ENCODE measurements at places on chromosomes 1 and 21.

- DNase-seq = no peak
Measured at GRCh38 chr1:222223010-222223409, 324.9 kb downstream of the HHIPL2 start.

DNA sequence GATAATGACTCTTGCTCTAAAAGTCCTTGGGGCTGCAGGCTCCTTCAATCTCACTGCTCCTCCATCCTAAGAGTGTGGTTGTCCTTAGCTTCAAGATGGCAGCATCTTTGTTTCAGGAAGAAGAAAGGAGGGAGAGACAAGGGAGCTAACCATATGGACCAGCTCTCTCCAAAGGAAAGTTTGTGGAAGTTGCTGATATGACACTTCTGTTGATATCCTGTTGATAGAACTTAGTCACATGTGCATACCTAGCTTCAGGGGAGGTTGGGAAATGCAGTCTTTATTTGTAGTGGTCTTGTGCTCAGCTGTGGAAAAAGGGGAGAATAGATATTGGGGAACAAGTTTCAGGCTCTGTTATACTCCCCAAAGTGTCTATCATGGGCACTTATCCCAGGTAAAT is 186.9 kb downstream of the GIPC2 start:
- no peak for DNase-seq

DNA sequence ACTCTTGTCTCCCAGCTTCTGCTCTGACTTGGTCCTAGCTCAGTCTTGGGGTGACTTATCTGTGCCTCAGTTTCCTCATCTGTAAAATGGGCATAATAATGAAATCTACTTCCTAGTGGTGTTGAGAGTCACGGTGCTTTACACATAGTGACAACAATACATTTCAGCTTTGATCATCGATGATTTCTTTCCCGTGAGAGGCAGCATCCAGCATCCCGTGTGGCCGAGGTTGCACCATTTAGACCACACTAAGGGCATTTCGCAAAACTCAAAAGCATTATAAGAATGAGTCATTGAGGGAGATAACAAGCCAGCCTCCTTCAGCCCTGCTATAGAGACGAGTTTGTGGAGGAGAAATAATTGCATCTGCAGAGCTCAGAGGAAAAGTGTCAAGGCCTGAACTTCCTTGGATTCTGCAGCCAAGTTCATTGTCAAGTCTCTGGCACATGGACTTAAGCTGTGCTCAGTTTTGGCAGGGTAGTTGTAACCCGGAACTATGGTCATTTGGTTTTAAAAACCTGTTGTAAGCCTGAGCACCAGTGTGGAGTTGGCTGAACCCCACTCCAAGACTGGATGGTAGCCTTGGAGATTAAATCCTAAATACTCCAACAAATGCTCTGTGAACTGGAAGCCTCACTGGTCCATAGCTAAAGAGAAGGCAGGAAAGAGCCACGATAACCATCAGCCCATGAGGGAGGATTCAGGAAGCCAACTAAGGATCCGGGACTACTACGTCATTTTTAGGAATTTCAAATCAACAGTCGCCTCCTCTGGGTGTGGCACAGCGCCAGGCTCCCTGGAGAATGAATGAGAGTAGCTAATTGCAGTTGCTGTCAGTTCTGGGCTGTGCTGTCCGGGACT is 64.2 kb downstream of the TCP10L start:
- DNase-seq = peak; percentile 95

GRCh38 chr1:173870252-173871075 is 2.3 kb downstream of the ZBTB37 start:
- DNase-seq = no peak

- peak; percentile 81 for DNase-seq
Measured at GRCh38 chr1:158117854-158118704, 62.6 kb upstream of the CD1D start.

GRCh38 chr1:27571439-27572018 is 32.4 kb downstream of the AHDC1 start:
- no peak for DNase-seq

- no peak for DNase-seq
Measured at GRCh38 chr21:41065539-41065938, 102.4 kb upstream of the BACE2 start.

DNA sequence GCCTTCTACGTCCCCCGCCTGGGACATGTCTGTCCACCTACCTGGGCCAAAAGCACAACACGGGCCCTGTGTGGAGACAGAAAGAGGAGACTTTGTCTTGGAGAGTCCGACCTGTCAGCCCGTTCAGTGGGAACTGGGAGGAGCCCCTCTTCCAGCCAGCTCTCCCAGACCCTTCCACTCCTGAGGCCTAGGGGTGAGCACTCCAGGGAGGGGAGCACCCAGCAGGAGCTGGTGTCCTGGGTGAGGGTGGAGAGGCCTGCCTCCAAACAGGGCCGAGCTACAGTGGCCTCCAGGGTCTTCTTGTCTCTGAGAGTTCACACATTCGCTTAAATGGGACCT is 546 bp downstream of the SPOCD1 start:
- DNase-seq = no peak
